ENCODE measurements at places on chromosomes 12 and 14.

- no peak for DNase-seq
Measured at GRCh38 chr12:11651381-11651780, 1.9 kb downstream of the ETV6 start.

GRCh38 chr12:108234158-108234557 is 105.0 kb downstream of the CMKLR1 start:
- no peak for DNase-seq

DNA sequence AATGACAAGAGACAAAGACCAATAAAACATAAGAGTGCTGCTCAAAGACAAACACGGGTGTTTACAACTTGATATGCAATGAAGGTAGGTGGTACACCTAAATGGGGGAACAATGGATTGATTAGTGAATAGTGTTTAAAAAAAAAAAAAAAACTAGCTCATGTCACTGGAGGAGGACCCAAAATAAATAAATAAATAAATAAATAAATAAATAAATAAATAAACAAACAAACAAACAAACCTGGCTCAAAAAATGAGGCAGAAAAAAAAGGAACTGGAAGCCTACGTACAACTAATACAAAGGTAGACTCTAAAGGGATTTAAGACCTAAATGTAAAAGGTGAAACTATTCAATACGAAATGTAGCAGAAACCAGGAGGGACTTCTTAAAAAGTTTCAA is 18.6 kb downstream of the NAP1L1 start:
- no peak for DNase-seq

GRCh38 chr12:93776581-93777018 is 99.4 kb downstream of the CRADD start:
- DNase-seq: no peak

DNA sequence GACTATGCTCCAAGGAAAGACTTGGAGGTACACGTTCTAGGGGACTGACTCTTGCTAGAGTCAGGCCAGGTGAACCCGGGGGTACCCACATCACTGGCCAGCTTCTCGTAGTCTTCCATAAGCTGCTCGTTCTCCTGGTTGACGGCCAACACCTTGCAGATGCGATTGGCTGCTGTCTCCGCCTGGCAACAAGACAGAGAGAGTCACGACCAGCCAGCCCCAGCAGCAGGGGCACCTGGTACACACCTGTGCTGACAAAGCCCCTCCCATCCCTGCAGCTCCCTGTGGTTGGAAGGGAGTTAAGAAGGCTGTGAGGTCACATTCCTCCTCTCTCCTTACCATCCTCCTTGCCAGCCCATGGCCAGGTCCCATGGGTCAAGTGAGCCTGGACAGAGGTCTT is 85.5 kb downstream of the ACTN1 start:
- DNase-seq: no peak

All from right forelimb (tissue), 1 donor.